Sciatic nerve (tissue), 2 donors: ENCODE measurements at places on chromosomes 6 and 20. TPM values are rescaled to one million over a fixed set of nuclear protein-coding genes. Genes with fewer than 3 reads are reported as not detected.

DNA sequence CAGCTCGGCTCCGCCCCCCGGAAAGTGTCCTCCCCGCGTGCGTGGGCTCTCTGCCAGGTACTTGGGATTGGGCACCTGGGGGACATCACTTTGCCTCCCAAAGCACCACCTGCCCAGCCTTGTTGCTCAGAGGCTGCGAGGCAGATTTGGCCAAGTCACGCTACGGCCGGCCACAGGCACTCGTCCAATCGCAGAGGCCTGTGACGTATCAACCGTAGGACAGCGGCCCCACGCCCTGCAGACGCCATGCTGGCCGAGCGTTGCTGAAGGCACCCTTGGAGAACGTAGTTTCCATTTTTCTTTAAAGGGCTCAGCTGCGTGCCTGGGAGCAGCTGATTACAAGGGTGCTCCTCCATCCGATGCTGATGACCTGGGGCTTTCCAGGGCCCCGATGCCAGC lies 3.1 kb downstream of the NTSR1 start:
- DNase-seq: no peak

DNA sequence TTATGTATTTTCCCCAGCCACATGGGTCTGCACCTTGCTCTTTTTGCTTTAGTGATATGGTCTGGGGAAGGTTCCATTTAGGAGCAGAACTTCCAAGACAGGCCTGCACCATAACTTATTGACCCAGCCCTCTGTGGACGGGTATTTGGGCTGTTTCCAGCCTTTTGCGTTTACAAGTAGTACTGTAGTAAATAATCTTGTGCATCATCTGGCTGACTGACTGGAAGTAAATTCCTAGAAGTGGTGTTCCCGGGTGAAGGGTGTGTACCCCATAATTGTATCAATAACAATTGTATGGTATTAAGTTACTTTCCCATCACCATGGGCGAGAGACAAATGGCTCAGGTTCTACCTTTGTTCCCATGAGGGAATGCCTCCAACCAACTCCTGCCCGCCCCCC lies 31.6 kb downstream of the SPDEF start:
- DNase-seq: no peak

GRCh38 chr6:28543651-28544610 lies 18.2 kb downstream of the GPX5 start:
- DNase-seq: no peak

- DNase-seq: no peak
Measured at GRCh38 chr6:32932132-32932868, 8.5 kb downstream of the HLA-DMB start.

DNA sequence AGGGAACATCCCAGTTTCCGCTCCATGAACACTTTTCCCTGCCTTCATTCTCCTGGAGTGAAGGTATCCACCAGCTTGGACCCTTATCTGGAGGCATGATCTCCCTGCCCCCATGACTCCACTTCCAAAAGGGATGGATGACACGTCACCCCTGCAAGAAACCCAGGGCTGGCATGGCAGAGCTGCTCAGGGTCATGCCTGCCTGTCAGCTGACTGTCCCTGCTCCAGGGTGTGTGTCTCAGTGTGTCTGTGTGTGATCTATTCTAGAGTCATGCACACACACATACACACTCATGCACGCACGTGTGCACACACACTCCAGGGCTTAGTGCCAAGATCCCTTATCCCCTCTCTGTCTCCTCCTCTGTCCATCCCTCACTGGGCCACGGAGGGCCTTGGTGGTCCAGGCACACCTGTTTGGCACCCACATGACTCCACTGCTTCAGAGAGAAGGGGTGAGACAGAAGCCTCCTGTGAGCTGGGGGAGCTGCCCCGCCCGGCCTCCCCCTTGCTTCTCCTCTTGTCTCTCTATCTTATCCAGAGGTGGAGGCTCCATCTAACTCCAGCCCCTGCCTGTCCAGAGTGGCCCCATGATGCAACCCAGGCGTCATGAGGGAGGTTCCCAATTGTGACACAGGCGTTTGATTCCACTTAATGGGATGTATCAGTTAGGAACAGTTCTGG lies 290.9 kb downstream of the CDC5L start:
- peak; percentile 19 for DNase-seq

- no peak for DNase-seq
Measured at GRCh38 chr20:43669332-43669731, 2.4 kb downstream of the MYBL2 start.

DNA sequence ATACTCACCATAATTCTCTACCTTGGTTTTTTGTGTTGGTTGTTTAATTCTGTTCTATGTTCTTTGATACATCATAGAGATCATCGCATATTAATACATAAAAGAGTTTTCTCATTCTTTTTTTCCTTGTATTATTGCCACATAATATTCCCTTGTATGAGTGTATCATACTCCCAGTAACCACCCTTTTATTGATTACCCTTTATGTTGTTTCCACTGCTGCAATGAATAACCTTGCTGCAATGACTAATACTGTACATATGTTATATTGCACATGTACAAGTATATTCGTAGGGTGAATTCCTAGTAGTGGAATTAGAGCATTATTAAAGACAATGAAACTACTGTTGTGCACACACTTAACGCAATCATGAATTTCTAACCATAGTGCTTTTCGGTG lies 9.1 kb upstream of the SF3B5 start:
- DNase-seq: no peak

DNA sequence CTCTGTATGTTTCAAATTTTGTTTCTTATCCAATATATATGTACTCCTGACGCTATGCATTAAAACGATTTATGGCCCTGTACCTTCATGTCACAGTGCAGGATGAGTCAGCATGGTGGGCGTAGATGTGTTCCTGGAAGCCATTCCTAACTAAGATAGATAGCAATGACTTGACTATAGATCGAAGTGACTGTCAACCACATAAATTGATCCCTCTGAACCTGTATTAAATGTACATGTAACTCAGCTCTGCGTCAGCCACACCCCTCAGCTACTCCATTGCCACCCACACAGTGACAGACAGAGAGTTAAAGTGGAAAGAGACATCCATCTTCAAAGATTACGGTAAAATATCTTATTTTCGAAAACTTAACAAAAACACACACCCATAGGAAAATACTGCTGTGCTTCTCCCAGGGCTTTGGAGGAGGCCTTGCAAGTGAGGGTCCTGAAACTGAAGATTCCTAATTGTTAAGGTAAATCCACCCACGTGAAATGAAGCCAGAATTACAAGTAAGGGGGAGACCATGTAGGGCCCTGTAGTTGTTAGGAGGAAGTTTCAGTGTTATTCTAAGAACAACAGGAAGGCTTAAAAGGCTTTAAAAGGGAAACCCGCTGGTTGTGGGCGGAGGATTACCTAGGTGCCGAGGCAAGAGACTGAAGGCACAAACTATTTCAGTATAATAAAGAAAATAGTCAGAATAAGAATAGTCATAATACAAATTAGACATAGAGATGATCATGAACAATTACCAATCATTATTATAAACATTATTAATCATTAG lies 10.3 kb upstream of the RAD21L1 start:
- no peak for DNase-seq

DNA sequence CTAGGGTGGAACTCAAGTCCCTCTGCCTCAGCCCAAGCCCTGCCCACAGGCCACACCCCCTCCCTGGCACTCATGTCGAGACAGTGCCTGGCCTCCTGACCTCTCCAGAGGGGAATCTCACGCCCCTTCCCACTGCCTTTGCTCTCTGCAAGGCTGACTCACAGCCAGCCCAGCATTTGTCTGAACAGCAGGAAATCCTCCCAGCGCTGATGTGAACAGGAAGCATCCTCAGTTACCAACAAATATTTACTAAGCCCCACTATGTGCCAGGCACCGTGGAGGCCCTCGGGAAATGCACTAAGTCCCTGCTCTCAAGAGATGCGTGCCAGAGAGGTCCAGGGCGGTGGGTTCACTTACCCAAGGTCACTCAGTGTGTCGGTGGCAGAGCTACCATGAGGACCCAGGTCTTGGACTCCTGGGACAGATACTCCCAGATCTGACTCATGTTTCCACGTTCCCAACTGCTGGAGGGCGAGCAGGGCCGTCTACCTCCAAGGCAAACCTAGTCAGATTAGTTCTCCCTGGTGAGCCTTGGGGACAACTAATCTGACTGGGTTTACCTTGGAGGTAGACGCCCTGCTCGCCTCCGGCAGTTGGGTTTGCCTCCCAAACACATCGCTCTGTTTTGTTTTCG lies 7.8 kb downstream of the ADA start:
- peak; percentile 71 for DNase-seq

GRCh38 chr20:63977739-63978276 lies 1.6 kb downstream of the SAMD10 start:
- DNase-seq: no peak

GRCh38 chr6:56687551-56687950 lies 44.9 kb upstream of the DST start:
- no peak for DNase-seq

DNA sequence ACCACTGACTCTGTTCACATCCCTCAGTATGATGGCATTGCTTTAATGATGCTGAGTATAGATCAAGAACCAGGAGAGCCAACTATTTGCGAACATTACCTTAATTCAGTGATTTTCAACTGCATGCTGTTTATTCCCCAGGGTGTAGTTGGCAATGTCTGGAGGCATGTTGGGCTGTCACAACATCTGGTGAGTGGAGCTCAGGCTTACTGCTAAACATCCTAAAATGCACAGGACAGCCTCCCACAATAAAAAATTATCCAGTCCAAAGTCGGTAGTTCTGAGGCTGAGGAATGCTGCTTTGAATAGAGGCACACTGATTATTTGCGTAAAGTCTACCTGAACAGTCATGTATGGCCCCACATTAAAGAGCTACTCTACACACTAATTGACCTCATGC lies 94.8 kb upstream of the OPRM1 start:
- no peak for DNase-seq

GRCh38 chr6:52877786-52878185 lies 31.7 kb downstream of the GSTA3 start:
- DNase-seq: no peak

DNA sequence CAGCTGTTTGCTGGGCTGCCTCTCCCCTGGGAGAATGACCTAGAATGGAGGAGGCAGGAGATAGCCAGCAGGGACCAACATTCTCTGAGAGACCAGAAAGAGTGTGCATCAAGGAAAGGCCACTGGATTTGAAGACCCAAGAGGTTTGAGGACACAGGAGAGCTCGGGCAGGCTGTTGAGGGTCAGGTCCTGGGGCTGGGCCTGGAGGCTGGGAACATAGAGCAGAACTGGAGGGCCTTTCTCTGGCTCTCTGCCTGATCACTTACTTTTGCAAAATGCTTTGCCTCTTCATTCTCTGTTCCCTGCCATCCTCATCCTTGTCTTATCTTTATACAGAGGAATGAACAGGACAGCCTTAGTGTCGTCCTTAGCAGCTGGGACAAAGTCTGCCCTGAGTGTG lies 2.5 kb downstream of the IYD start:
- DNase-seq: no peak

GRCh38 chr20:51284871-51285270 lies 257.6 kb downstream of the NFATC2 start:
- no peak for DNase-seq

DNA sequence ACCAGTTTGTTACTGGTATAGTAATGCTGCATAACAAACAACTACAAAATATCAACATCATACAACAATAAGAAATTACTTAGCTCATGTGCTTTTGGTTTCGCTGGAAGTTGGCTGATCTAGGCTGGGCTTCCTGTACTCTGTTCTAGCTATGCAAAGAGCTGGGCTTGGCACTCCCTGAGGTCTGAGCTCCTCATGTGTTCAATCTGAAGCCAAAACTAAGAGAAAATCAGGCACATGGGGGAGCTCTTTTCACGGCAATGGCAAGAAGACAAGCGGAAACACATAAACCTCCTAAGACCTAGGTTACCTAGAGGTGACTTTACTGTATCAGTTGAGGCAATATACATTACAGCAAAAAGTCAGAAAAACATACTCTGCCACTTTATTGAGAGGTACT lies 574.2 kb downstream of the KHDRBS2 start:
- no peak for DNase-seq

Gene PRR18
- not detected for total RNA-seq

Gene BPIFA1
- total RNA-seq: not detected

Gene AHI1
- total RNA-seq: 61.1 TPM

Gene TMEM200A
- 18.5 TPM for total RNA-seq

Gene LGSN
- not detected for total RNA-seq

Gene EPHA7
- 2.6 TPM for total RNA-seq

Gene PCK1
- total RNA-seq: 5.3 TPM

Gene LY6G6F
- not detected for total RNA-seq

Gene ZC2HC1B
- not detected for total RNA-seq
